ENCODE measurements at places on chromosomes 1 and 21.

- H3K36me3 ChIP-seq: peaks cover 37% of the 10 kb centered on the region
- DNase-seq: no peak
- no peak overlapping the region for H3K4me3 ChIP-seq
- H3K4me1 ChIP-seq: peaks cover 4% of the 10 kb centered on the region
- no peaks in the 10 kb centered on the region for H3K27me3 ChIP-seq
These were observed 31.4 kb downstream of the IFI16 start for GRCh38 chr1:159040893-159041724.

GRCh38 chr21:45432575-45433255 is 27.8 kb downstream of the COL18A1 start:
- DNase-seq: no peak
- no peaks in the 10 kb centered on the region for H3K27me3 ChIP-seq
- H3K27ac ChIP-seq: peak overlapping the region; percentile 69
- H3K4me3 ChIP-seq: no peak overlapping the region
- H3K36me3 ChIP-seq: peaks cover 2% of the 10 kb centered on the region

DNA sequence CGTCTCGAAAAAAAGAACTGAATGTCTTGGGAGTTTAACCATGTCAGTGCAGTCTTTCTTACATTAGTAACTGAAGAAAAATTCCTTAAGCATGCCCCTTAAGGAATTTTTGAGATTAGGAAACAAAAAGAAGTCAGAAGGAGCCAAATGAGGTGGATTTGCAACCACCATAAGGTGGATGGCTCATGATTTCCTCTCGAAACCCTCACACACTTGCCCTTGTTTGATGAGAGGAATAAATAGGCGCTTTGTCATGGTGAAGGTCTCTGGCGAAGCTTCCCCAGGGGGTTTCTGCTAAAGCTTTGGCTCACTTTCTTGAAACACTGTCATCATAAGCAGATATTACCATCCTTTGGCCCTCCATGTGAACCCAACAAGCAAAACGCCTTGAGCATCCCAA is 68.2 kb downstream of the POFUT2 start:
- no peaks in the 10 kb centered on the region for H3K27me3 ChIP-seq
- peak; percentile 51 for DNase-seq
- peaks cover 2% of the 10 kb centered on the region for H3K4me1 ChIP-seq
- no peak overlapping the region for H3K4me3 ChIP-seq

- H3K27me3 ChIP-seq: no peaks in the 10 kb centered on the region
- no peak for DNase-seq
- no peak overlapping the region for H3K27ac ChIP-seq
- no peaks in the 10 kb centered on the region for H3K36me3 ChIP-seq
- no peaks in the 10 kb centered on the region for H3K4me1 ChIP-seq
- no peak overlapping the region for H3K4me3 ChIP-seq
These were observed 319.9 kb upstream of the DUSP10 start for GRCh38 chr1:222061711-222062359.

- H3K4me3 ChIP-seq: no peak overlapping the region
- H3K36me3 ChIP-seq: peaks cover 19% of the 10 kb centered on the region
- no peak overlapping the region for H3K27ac ChIP-seq
- no peak for DNase-seq
- H3K27me3 ChIP-seq: no peaks in the 10 kb centered on the region
- H3K4me1 ChIP-seq: peaks cover 9% of the 10 kb centered on the region
These were observed 18.1 kb downstream of the ZDHHC18 start for GRCh38 chr1:26844424-26845196.

DNA sequence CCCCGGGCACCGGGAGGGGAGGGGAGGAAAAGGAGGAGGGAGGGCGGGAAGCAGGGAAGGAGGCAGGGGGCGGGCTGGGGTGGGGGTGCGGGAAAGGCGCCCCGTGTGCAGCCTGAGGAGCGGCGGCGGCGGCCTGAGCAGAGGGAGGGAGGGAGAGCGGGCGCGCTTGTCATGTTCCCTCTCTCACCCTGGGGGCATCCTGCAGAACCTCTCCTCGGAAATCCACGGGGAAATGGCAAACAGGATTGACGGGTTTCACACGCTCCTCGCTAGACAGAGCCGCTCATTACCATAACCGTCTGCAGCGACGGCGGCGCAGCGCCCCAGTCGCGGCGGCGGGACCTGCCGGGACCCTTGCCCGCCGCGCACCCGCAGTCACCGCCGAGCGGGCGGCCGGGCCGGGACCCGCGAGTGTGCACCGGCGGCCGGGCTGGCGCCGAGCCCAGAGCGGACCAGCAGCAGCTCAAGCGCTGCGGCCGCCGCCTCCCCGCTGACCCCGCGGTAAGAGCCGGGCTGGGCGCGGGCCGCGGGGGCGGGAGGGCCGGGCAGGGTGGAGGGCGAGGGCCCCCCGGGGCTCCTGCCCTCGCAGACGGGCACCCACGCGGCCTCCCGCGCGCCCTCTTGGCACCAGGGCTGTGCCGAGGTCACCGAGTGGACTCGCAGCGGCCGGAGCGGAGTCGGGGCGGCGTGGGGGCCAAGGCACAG is at the start of gene SERTAD4:
SERTAD4 (plus strand) TSS at position 286 of the 705 bp plus-strand sequence. CDS start 5,165 bp downstream, outside the sequence.
- H3K4me1 ChIP-seq: peaks cover 45% of the 10 kb centered on the region
- DNase-seq: peak; percentile 89

DNA sequence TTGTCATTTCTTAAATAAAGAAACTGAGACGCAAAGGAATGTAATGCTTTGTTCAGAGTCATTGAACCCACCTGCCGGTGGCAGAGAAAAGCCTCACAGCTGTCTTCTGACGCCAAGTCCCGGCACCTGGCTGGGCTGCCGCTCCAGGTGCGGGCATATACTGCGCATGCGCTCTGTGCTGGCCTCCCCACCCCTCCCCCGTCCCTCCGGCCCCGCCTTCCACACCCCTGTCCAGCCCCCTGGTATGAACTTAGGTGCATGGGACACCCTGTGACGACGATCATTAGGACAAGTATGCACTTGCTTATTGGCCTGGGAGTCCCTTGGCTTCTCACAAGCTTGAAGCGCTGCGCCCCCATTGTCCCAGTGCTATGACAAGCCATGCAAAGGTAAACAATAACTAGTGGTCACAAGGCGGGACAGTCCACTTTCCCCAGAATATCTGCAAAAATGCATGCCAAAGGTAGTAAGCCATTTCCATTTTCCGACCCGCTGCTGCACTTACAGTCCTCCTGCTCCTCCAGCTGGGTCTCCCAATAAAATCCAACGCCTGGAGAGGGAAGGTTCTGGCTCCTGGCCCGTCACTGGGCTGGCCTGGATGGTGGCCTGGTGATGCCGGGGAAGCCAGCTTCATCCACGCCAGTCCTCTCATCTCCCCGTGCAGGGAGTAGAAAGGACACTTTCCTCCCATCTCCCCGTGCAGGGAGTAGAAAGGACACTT is 100.4 kb downstream of the PSMG1 start:
- no peaks in the 10 kb centered on the region for H3K36me3 ChIP-seq
- no peak overlapping the region for H3K27ac ChIP-seq
- peaks cover 14% of the 10 kb centered on the region for H3K4me1 ChIP-seq
- peaks cover 6% of the 10 kb centered on the region for H3K27me3 ChIP-seq
- no peak for DNase-seq

DNA sequence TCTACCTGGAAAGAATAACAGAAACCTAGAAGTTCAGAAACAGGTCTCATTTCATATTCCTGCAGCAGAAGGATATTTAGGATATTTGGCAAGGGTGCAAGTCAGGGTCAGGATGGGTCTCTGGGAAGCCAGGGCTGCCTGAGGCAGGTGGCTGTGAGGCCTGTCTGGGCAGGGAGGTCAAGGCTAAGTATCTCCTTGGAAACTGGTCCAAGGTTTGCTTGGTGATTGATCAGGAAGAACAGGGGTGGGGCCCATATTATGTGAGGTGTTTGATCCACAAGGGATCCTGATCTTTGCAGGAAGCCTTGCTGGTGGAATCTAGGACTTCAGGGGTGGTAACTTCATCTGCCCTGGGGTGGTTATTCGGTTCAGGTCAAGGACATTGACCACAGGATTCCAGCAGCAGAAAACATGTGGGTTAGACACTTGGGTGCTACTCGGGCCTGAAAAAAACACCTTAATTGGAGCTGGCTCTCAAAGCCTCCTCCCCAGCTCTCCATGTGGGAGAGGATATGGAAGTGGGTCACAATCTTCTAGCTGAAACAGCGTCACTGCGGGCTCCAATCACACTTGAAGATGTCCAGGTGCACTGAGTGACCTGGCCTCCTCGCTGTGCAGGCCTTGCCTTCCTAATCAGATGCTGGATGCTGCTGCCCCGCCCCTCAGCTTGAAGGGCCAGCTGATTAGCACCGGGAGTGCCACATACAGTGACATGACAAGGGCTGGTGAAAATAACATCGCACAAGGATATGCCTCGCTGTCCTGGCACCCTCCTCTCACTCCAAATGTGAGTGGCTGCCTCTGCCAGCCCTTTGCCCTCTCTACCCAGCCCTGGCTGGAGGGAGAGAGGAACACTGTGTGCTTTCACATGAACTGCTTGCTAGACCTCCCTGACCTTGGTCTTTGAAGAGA is 8.7 kb downstream of the CTNNBIP1 start:
- H3K27ac ChIP-seq: no peak overlapping the region
- H3K36me3 ChIP-seq: no peaks in the 10 kb centered on the region
- no peak for DNase-seq
- no peaks in the 10 kb centered on the region for H3K27me3 ChIP-seq
- peaks cover 22% of the 10 kb centered on the region for H3K4me1 ChIP-seq

Measured in osteocyte (in vitro differentiated cells).